ENCODE measurements at places on chromosomes 11 and 22.

DNA sequence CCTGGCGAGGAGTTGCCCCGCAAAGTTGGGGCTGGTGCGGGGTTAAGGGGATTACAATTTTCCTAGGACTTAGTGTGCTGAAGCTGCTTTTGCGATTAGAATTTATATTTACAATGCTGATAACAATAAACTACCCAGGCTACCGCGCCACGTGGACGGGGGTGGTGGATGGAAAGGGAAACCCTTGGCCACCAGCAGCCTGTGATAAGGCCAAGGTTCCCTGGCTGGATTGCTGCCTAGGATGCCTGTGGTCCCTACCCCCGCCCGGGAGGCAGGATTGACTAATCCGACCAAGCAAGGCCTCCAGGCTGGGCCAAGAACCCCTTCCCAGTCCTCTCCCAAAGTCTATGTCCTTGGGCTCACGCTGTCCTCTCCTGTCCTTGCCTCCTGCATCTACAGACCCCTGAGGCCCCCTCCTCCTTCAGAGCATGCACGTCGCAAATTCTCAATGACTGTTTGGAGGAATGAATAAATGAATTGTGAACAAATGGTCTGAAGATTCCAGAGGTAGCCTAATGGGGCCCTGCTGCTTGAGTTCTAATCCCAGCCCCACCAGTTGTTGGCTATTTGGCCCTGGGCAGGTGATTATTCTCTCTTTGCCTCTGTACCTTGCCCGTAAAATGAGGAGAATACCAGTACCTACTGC lies 7.6 kb upstream of the CHKA start:
- no peak for DNase-seq

DNA sequence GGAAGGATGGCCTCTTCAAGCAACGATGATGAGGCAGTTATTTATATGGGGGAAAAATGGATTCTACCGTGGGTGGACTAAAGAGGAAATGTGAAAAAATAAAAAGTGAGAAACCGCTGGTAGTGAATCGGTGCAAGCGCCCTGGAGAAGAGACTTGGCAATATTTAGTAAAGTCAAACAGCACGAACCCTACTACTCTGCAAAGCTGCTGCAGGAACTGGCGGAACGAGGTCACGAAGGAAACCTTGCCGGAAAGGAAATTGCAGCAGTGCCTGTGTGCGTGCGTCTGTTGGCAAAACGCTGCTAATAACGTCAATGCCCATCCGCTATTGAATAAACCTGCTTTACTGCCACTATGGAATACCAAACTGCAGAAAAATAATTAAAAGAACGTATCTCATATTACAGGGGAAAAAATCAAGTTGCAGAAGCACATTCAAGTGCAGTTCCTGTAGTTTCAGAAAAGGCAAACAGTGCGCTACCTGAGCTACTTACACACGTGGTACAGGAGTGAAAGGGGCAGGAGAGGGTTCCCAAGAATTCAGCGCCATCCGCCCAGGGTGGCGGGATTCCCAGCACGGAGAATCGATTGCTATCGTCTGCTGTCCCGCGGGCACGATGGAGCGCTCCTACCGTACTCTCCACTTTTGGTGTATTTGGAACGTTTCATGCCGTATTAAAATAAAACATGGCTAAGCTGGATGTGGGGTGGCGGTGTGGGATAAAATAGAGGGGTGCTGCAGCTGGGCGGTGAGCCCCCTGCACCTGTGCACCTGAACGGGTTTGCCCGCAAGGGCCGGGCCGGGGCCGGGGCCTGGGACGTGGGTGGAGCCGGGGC lies 585 bp upstream of the NADSYN1 start:
- DNase-seq, result peak; percentile 31

- DNase-seq, result no peak
These were observed 94.3 kb downstream of the ETS1 start for GRCh38 chr11:128492903-128493569.

GRCh38 chr11:113138731-113139130 lies 175.7 kb upstream of the TTC12 start:
- DNase-seq, result no peak

DNA sequence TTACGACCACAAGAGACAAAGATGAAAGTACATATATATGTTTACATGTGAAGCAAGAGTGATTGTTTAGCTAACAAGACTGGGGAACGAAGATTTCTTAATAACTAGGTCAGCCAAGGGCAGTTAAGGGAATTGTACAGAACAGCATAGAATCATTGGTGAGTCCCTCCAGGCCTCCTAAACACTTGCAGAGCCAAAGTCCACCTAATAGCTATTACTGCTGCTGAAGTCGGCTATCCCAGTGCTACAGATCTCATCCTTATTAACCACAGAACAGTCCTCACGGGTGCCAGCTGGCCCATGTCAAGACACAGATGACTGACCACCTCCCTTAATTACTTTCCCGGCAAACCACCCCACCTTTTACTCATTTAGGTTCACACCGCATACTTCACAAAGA lies 68.5 kb upstream of the OPCML start:
- DNase-seq, result no peak

Data from stimulated activated CD4-positive, alpha-beta T cell treated with anti-CD3 and anti-CD28 coated beads, Interleukin-4, amount 100 ng/mL, for 48 hours (primary cell).